ENCODE measurements at places on chromosomes 12 and 14.

DNA sequence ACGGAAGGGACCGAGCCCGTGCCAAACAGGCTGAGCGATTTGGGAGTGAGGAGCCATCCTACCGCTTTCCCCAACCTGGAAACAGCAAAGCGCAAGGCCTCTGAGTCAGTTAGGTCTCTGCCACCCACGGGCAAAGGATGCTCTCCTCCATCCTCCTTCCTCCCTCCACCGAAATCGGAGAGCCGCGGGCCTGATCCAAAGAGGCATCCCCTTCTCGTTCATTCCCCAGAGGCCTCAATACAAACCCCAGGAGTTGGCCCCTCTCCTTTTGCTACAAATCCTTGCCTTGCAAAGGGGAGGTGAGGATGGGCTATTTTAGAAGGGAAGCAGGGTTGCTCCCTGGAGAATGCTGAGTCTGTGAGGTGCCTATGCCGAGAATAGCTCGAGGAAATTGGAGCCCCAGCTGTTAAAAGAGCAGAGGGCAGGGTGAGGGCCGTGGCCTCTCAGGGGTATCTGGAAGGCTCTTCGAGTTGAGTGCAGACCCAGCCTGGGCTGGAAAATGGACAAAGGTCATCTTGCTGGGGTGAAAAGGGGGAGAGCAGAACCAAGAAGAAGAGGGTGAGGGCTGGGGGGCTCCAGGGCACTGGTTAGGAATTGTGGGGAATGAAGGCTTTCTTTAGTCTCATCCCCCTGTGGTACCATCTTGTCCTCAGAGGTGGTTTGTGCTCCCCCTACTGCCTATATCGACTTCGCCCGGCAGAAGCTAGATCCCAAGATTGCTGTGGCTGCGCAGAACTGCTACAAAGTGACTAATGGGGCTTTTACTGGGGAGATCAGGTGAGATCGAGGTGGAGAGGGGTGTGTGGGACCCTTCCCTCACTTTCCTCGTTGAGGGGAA is 1.1 kb downstream of the TPI1 start:
- DNase-seq = peak; percentile 54

DNA sequence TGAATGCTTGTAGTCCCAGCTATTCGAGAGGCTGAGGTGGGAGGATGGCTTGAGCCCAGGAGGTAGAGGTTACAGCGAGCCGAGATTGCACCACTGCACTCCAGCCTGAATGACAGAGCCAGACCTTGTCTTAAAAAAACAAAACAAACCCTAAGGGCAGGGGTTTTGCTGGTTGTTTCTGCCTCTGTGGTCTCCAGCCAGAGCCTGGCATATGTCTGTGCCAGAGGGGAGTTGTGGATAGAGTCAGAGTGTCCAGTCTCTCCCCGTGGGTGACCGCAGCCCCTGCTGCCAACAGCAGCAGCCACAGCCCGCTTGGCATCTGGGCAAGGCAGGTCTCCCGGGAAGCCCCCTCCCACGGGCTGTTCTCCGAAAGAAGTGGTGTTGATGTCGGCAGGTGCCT is 37.6 kb downstream of the MVK start:
- DNase-seq = no peak

DNA sequence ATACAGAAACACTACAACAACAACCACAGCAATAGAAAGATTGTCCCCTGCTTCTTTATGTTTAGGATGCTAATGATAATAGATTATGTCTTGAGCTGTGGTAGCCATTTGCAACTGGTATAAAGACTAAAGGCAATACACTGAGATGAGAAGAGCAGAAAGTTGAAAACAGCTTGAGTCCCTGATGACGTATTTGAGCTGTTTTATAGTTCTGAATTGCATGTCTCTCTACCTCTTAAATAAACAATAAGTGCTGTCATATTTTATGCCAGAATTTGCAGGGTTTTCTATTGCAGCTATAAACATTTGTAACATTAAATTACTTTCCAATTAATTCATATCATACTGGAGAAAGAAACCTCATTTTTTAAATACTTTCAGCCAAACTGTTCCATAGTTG is 1242.0 kb downstream of the LRFN5 start:
- no peak for DNase-seq

GRCh38 chr12:51905471-51906429 is 1.6 kb upstream of the ACVRL1 start:
- peak; percentile 73 for DNase-seq

DNA sequence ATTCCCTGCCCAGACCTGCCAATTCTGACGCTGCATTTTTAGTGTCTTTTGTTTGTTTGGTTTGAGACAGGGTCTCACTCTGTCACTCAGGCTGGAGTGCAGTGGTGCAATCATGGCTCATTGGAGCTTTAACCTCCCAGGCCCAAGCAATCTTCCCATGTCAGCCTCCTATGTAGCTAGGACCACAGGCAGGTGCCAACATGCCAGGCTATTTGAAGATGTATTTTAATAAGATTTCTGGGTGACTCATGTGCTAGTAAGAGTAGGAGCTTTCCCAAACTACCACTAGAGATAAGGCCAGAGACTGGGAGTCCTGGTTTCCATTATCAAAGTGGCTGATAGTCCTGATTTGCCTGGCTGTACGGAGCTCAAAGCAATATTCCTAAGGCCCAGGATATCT is 693.3 kb downstream of the MED13L start:
- DNase-seq = no peak

DNA sequence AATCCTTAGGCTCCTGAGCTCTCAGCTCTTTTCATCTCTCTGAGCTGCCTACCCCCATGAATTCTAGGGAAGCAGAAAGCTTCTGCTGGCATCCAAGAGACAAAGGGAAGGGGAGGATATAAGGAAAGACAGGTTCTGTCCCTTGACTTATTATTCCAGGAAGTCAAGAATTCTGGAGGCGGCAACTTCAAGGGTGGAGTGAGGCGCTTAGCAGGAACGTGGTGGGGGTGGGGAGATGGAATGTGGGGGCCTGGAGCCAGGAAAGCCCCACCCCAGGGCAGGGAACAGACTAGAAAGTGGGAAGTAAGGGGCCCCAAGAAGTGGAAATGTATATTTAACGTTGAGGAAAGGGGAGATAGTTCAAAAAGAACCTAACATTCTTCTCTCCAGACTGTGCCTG is 1.4 kb downstream of the CALCOCO1 start:
- no peak for DNase-seq

DNA sequence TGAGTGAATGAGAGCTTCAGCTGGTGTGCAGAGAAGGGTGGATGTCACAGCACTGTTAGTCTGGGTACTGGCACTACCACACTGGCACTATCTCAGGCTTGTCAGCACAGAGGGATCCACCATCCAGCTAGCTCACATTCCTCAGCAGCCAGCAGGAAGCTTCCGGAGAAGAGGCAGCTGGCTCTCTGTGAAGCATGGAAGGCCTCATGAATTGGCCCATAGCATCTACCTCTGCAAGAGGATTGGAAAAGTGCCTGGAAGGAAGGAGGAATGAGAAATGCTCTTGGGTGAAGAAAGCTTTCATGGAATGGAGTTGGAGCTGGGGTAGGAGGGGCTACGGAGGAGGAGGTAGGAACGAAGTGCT is 9.9 kb downstream of the KRT83 start:
- no peak for DNase-seq

Data from foreskin fibroblast (primary cell).